Coronary artery (tissue), 2 donors: ENCODE measurements at places on chromosomes 5 and 9.

GRCh38 chr9:121194730-121195129 lies 6.9 kb downstream of the RAB14 start:
- no peak for DNase-seq

- DNase-seq = no peak
Measured at GRCh38 chr5:180291234-180291940, 496 bp downstream of the MAPK9 start.

DNA sequence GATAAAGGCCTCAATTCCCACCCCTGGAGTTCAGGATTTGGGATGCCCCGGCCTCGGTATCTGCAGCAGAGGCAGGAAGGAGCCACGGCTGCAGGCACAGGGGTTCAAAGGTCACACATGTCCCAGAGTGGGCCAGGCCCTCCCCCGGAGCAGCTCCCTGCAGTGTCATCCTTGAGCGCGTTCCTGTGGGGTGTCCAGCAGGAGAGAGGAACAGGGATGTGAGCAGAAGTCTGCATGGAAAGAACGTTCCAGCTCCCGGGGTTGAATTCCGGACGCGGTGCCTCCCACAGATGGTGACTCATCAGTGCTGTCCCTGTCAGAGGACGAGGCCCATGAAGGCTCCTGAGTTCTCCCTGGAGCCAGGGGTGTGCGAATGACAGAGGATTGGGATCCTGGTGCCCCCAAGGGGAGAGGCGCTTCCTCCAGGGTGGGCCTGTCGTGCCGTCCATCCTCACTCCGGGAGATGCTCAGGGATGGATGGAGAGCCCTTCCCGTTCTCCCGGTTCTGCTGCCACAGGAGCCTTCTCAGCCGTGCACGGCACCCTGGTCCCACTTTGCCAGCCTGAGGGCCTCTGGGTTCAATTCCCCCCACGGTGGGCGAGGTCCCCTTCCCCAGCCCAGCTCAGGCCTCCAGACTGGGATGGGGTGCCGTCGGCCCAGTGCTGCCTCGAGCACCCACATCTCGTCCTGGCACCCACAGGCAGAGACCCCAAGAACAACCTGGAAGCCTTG lies 3.1 kb downstream of the LCN1 start:
- peak; percentile 47 for DNase-seq

GRCh38 chr5:74538206-74538661 lies 102.3 kb downstream of the ENC1 start:
- peak; percentile 79 for DNase-seq

DNA sequence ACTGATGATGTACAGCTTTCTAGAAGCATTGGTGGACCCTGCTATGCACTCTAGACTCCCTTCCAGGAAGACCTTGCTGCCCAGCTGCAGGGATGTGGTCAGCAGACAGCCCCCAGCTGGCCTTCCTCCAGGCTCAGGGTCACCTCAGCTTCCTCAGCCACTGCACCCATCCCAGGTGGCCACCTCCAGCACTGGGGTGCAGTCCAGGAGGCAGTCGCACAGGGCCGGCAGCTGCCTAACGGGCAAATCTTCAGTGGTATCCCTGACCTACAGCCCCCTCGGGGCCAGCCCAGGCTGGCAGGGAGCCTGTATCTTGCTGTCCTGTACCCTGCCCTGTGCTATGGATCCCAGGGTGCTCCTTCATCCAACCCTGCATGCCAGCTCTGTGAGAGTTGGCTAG lies 81.8 kb downstream of the GADD45G start:
- no peak for DNase-seq

- no peak for DNase-seq
Measured at GRCh38 chr9:8863886-8864544, 1064.4 kb upstream of the DMAC1 start.

- DNase-seq = no peak
Measured at GRCh38 chr5:73282383-73282782, 109.4 kb downstream of the TMEM174 start.

GRCh38 chr9:124015661-124016131 lies 4.1 kb downstream of the LHX2 start:
- no peak for DNase-seq

DNA sequence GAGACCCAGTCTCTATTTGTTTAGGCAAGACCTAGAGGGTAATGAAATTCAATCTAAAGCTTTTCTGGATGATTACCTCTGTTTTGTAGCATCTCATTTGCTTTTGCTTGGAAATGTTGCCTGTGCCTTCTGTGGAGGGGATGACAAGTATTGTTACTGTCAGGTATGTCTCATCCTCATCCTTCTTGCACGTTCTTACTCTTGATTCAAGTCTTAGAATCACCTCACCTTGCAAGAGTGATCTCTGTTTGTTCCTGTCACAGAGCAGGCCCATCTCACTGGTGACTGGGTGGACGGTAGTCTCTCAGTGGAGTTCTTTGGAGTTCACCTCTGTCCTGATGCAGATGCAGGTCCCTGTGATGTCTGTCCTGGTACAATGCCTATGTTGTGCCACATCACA lies 33.5 kb downstream of the MCCC2 start:
- DNase-seq = no peak

- DNase-seq = no peak
Measured at GRCh38 chr9:84322828-84323227, 17.7 kb downstream of the SLC28A3 start.

- DNase-seq = peak; percentile 91
Measured at GRCh38 chr9:98790842-98791607, 5.3 kb downstream of the ANKS6 start.

- DNase-seq = no peak
Measured at GRCh38 chr5:132826424-132827082, 3.9 kb downstream of the SHROOM1 start.

DNA sequence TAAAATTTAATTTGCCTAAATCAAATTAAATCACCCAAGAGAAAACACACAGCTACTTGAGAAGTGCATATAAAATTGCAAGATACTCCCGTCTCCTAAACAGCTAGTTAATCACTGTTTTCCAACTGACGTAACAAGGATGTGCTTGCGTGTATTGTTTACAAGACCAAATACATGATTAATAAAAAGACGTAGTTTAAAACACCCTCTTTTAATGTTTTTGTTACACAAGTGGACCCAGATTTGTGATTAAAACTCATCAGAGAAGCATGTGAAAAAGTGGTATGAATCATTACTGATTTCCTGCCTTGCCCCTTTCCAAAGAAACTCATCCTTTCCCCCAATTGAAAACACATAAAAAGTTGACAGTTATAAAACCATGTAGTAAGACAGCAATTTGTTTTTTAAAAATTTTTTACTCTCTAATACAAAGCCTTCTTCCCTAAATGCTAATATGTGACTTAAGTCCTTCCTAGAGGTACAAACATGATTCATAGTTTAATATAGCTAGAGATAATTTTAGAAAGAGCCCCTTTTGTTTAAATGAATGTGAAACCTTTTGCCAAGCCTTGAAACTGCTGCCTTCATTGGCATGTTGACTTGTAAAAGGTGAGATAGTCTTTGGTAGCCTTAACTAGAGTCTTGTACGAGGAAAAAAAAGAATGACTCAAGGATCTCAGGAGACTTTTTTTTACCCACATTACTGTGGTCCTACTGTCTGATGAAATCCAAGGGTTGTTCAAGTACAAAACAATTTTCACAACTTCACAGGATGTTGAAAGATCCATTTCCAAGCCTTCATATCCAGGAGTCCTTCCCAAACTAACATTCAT lies 61.4 kb upstream of the FST start:
- DNase-seq = no peak

GRCh38 chr9:126508928-126509327 lies 104.8 kb upstream of the LMX1B start:
- DNase-seq = no peak

DNA sequence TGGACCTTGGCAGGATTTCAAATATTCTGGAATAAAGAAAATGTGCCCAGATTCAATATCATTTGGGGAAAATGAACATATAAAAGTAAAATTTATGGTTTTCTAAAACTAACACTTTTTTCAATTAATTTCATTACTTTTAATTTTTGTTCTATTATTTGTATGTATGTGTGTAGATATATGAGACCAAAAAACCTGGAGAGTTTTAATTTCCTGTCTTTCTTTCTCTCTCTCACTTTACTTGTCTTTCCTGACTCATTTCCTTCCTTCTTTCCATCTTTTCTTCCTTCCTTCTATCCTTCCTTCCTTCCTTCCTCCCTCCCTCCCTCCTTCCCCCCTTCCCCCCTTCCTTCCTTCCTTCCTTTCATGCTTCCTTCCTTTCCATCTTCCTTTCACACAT lies 137.0 kb downstream of the NPR3 start:
- no peak for DNase-seq

GRCh38 chr5:1281038-1281882 lies 13.6 kb downstream of the TERT start:
- no peak for DNase-seq

- no peak for DNase-seq
Measured at GRCh38 chr5:153551537-153552079, 61.1 kb downstream of the GRIA1 start.

DNA sequence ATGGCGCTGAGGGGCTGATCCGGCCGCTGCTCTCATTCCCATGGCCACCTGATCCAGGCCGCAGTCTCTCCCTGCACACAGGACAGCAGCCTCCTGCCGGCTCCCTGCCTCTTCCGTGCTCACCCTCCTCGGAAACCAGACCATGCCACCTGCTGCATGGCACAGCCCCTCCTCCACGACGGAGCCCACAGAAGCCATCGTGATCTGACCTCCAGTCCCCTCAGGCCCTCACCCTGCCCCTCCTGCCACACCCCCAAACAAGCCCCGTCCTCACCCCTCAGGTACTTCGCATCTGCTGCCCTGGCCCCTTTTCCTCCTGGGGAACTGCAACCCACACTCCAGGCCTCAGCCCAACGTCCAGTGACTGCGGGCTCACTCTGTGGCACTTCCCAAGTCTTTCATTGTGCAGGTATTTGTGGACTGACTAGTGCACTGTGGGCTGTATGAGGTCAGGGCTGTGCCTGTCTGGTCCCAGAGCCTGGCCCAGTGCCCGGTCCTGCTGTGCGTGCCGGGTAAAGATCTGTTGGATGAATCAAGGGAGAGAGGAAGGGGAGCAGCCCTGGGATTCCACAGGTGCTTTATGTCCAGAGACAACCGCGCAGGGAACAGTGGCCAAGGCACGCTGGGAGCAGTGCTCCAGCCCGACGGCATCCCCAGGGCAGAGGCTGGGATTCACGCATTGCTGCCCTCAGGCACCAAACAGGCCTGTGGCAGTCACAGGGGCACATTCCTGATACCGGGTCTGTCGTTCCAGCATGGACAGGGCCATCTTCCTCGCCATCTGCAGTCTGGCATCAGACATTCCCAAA lies 86.1 kb downstream of the ADAMTS2 start:
- DNase-seq = peak; percentile 74

DNA sequence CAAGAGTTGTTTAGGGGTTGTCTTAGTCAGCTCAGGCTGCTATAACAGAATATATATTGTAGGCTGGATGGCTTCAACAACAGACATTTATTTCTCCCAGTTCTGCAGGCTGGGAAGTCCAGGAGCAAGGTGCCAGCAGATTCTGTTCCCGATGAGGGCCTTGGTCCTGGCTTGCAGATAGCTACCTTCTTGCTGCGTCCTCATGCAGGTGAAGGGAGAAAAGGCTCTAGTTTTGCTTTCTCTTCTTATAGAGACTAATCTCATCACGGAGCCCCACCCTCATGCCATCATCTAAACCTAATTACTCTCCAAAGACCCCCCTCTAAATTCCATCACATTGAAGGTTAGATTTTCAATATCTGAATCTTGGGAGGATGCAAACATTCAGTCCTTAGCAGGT lies 246.0 kb upstream of the ANKRD55 start:
- DNase-seq = no peak

- no peak for DNase-seq
Measured at GRCh38 chr9:70529833-70530232, 115.4 kb upstream of the KLF9 start.

DNA sequence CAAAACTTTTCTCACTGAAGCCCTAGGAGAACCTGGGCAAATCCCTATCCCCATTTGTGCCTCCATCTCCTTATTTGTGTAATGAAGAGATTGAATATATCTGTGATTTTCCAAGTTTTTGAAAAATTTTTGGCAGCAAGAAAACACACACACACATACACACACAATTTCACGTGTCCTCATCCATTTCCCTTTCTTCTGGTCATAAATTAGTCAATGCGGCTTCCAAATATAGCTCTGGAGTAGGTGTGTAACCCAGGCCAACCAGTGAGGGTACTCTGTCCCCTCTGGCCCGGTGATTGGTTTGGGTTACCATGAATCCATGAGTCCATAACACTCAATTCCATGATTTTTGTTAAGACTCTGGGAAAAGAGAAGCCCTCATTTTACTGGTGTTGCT lies 12.7 kb downstream of the CSF1R start:
- no peak for DNase-seq

DNA sequence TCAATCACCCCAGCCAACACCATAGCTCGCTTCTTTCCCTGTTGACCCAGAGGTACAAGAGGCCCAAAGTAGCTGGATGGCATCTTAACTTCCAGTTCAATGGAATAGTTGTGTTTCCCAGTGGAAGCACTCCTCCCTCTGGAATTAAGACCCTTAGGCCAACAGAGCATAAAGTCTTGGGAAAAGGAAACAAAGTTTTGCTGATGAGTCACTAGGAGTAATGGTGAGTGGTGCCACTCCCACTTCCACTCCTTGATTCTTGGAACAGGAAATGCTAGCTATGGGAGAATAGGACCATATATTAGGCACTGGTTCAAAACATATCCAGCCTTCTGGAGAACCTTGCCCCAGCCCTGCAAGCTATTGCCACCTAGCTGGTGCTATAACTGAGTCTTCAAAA lies 44.7 kb upstream of the LMX1B start:
- no peak for DNase-seq

DNA sequence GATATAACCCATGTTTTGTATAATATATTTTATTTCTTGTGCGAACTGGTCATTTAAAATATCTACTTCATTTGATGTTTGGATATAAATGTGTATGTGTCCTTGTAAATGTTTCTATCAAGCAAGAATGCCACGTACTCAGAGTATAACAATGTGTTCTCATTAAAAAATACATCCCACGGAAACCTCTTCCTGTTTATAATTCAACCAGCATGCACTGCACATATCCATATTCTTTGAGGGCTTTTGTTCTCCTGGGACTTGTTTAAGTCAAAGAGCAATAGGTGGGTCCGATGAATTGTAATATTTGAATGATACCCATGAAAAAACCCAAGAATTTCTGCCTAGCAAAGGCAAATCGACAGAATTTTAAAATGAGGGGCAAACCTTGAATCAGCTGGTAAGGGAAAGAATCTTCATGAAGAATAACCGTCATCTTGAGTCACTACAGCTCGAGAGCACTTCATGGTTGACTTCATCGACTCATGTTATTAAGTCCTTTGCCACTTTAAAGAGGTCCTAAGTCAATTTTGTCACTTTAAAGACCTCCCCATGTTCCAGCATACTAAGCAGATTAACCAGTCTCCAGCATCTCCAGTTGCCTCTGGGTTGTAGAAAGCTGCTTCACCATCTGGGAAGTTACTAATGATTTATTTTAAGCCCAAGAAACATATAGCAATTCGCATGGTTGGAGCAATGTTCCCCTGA lies 80.6 kb downstream of the NPR3 start:
- DNase-seq = no peak
